ENCODE measurements at places on chromosomes 7 and 10.

DNA sequence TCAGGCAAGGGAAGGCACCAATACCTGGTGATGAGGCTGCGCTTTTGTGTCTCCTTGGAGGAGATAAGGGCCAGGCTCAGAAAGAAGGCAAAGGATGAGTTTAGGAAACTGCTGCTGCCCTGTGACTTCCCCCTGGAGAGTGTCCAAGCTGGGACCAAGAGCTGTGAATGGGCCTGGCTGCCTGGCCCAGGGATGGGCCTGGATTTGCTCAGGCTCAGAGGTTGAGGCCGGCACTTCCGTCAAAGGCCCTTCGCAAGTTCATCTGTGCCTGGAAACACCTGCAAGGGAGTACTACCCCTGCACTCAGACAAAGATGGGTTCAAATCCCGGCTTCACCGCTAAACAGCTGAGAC lies 50.5 kb upstream of the NANOS1 start:
- no peak for DNase-seq

DNA sequence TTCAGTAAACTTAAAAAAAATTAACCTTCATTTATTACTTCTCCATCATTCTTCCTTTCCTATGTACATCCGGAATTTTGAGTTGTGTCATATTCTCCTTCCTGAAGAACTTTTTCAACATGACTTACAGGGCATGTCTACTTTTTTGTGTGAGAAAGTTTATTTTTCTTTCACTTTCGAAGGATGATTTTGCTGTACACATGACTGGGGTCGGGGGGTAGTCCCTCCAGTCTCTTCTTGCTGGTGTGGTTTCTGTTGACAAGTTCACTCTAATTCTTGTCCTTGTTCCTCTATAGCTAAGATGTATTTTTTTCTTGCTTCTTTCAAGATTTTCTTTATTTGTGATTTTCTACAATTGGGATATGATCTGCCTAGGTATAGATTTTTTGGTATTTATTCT lies 55.8 kb downstream of the INPP5A start:
- DNase-seq, result no peak

- peak; percentile 50 for DNase-seq
Observed at GRCh38 chr7:3722396-3722922, 421.4 kb downstream of the SDK1 start.

DNA sequence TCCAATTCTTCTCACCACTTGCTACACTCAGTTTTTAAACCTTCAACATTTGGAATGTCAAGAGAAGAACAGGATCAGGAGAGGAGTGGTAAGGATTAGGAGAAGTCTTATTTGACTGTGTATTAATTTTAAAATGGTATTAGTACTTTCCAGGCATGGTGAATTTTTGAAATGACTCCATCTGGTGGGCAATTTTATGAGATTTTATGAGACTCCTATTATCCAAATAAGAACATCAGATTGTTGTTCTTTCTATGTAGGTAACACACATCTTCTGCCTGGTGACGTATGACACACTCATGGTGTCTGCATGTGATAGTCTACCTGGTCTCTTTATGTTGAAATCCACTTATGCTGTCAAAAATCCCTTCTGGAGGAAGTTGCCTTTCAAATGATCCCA lies 51.0 kb downstream of the SLC13A1 start:
- DNase-seq, result no peak

GRCh38 chr10:132538790-132539421 lies 1.3 kb downstream of the INPP5A start:
- peak; percentile 9 for DNase-seq

GRCh38 chr10:13441476-13441875 lies 87.3 kb downstream of the BEND7 start:
- DNase-seq, result no peak

DNA sequence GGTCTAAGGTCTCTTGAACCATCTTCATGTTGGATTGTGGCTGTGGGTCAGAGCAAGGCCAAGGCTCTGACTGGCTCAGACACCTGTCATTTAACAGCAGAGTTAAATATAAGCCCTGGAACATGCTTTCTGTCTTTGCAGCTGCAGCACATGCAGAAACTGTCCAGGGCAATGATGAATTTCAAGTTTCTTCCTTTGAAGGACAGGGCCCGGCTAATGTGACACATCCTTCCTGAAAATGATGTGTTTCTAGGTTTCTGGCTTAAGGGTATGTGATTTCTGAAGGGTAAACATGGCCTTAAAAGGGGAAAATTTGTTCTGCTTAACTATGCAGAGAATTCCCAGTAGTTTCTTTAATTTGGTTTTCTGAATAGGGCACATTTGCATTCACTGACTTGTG lies 34.0 kb upstream of the SLC35B4 start:
- no peak for DNase-seq

GRCh38 chr10:126521399-126521798 lies 133.1 kb upstream of the ADAM12 start:
- no peak for DNase-seq

DNA sequence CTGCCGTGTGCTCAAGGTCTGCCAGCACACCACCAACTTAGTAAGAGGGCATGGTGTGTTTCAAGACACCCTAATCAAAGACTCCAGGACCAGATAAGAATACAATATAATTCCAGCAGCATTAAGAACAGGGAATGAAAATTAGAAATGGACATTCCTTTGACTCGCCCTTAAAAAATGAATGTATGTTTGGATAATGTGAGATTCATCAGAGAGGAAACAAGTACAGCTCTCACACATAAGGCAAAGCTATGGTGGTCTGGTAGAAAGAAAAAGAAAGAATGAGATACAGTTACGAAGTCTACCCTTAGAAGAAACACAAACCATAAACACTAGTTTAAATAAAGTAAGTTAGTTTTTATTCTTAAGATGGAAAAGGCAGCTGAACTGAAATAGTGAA lies 174.8 kb upstream of the ANK3 start:
- no peak for DNase-seq
